ENCODE measurements at places on chromosomes 11 and 22.

DNA sequence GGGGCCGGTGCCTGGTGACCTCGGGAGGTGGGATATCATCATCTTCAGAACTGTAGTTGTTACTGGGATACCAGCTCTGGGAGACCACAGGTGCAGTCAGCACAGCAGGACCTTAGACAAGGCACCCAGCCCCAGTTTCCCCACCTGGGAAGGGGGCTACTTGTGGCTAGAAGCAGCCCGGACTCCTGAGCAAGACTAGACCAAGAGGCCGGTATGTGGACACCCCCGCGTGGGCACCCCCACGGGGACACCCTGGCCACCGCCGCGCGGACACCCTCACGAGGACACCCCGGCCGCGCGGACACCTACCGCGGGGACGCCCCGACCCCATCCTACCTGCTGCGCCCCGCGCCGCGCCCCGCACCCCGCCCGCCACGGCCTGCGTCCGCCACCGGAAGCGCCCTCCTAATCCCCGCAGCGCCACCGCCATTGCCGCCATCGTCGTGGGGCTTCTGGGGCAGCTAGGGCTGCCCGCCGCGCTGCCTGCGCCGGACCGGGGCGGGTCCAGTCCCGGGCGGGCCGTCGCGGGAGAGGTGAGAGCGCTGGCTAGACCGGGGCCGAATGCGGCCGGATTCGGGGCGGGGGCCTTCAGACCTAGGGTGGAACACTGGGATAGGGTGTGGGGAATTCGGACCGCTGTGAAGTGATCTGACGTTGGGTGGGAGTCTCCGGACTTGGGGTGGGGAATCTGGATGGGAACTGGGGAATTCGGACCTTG is at the start of the genes COMT and TXNRD2:
Gene COMT (plus strand): TSS at position 408 of the 718 bp plus-strand sequence. CDS start 20,755 bp downstream, outside the sequence.
Gene TXNRD2 (minus strand): TSS at position 454 of the 718 bp plus-strand sequence. CDS start 15 bp downstream, at position 439.
- DNase-seq: peak; percentile 34

GRCh38 chr11:128886406-128887124 is 4.6 kb upstream of the KCNJ5 start:
- DNase-seq: no peak

- DNase-seq: no peak
These were observed 51.6 kb downstream of the DGCR2 start for GRCh38 chr22:19070397-19071169.

DNA sequence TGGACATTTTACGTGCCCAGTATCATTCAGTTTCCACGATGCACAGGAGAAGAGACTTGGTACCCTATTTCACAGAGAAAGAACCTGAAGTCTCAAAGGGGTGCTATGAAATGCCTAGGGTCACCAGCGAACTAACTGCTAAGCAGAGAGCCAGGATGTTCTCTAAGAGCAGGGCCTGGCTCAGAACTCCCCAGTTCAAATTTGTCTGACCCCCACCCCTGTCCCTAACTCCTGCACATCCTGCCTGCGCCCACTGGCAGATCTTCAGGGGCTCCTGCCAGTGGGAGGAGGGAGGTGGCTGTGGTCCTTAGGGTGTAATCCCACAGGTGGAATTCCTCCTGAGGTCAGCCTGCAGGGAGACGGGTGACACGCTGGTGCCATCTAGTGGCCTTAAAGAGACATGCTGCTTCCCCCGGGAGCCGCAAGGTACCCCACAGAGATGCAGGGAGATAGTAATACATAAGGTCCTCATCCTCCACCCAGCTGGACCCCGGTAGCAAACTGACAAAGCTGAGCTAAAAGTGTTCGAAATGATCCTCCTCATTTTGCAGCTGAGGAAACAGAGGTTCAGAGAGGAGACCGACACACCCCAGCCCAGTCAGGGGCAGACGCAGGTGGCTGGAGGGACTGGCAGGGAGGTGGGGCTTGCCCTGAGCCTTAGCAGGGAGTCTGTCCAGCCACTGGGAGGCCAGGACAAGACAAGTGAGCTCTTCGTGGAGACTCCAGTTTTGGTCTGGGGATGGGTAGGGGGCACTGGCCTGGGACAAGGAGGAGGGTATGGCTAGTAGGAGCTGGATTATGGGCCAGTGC is 34.1 kb downstream of the MB start:
- no peak for DNase-seq

- DNase-seq: no peak
These were observed 23.1 kb upstream of the FZD4 start for GRCh38 chr11:86978247-86978646.

DNA sequence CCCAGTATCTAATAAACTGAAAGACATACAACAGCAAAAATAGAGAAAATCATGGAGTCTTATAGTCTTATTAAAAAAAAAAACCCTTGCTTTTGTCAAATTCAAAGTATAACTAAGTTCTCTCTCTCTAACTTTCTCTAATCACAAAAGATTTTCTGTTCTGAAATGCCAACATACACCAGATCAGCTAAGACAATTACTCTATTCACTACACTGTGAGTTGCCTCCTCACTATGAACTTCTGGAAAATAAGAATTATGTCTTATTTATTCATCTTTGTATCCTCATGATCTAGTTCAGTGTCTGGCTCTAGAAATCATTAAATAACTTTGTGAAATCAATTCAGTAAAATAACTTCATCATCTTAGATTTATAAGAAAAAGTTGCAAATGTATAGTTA is 12.7 kb downstream of the FAM76B start:
- DNase-seq: no peak

GRCh38 chr22:29208879-29209623 is 3.4 kb downstream of the EMID1 start:
- DNase-seq: no peak
